Activated CD8-positive, alpha-beta memory T cell treated with anti-CD3 and anti-CD28 coated beads, Interleukin-2, amount 50 U/mL, for 4 hours (primary cell): ENCODE measurements at places on chromosomes 7 and 10.

- no peak for DNase-seq
Observed at GRCh38 chr10:129793479-129793878, 170.6 kb downstream of the EBF3 start.

GRCh38 chr10:37125921-37126320, 523 bp downstream of the ANKRD30A start:
- DNase-seq, result no peak

DNA sequence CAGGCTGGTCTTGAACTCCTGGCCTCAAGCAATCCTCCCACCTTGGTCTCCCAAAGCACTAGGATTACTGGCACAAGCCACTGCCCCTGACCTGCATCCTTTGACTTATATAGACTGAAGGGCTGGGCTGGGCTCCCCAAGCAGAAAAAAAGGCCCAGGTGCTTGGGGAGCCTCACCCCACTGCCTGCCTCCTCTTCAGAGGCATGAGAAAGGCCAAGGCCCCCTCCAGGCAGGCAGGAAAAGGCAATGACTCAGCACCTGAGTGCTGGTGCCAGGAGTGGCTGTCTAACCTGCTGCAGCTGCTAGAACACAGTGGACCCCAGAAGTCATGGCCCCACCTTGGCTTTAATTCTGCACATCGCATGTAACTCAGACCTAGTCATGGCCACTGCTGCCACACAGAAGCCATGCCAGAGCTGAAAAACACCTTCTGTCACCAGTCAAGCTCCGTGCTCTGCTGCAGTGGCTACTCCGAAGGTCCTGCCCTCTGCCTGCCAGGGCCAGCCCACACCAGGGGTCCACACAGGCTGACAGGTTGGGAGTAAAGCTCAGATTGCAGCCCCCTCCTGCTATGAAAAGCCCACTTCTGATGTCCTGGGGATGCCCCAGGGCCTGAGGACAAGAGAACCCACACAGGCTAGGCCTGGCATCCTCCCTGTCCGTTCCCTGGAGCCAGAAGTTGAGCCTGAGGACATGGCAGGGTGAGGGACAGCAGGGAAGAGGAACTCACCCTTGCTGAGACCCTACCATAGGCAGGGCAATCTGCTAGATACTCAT, 48.5 kb downstream of the GRID1 start:
- no peak for DNase-seq

DNA sequence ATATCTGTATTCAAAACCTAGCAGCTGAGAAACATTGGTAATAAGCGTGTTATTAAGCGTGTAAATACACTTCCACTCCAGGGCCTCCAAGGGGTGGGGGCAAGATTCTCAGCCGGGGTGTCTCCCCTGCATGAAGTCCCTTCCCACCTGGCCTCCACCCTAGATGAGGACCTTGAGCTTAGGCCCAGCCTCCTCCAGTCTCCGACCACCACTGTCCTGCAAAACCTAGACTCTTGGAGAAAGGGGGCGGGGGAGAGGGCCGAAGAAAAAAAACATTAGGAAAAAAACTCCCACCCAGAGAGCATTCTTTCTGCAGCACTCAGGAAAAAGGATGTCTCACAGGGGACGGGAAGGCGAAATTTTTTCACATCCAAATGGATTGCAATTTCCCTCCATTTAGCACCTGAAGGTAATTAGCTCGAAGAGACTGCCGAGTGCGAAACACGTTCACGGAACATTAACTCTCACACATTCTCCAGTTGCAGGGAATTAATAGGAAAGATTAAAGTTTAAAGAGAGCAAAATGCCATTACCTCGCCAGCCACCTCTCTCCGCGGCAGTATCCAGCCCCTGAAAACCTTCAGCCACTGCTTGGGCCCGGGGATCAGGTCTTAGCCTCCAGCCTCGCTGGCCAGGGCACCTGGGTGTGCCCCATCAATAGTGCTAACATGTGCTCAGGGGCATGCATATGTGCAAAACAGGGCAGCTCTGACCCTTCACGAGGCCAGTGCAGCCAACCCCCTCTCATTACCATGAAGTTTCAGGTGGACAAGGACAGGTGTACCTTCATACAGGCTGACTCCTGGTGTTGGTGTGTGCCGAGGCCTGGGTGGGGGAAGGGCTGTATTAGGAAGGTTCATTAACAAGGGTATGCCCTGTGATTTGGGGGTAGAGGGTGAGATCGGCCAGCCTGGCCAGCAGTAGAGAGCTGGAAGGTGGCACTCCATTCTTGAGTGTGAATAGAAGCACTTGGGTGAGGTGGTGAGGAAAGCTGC, 77.2 kb downstream of the HIF1AN start:
- DNase-seq, result no peak

DNA sequence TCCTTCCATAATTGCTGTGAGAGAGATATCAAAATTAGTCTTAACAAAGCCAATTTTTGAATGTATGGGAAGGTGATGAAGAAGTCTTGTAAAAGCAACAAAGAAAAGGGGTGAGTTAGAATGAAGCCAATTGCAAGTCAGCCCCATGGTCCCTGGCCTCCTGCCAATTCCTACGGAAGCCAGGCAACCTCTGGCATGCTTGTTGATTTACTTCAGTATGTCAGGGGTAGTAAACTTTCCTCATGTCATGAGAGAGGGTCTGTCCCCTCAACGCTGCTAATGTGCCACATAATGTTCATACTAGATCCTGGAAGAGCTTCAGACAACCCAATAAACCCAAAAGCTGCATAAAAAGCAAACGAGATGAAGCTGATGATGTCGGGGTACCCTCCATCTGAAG, 159.1 kb upstream of the YAE1 start:
- no peak for DNase-seq

DNA sequence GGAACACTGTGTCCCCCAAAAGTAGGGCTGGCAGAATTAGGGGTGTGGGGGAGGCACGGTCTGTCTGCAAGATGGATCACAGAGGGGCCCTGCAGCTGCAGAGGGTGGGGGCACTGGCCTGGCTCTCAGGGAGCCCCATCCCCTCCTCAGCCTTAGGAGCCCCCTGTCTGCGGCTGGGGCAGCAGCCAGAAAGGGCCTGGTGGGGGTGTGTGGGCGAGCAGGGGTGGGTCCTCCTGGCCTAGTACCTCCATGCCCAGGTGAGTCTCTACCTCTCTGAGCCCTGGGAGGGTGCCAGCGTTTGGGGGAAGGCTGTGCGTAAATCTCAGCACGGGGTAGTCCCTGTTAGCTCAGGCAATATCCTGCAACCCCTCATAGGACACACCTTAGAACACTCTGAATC, 280.5 kb upstream of the PPP2R2D start:
- no peak for DNase-seq

- DNase-seq, result no peak
Observed at GRCh38 chr7:25944777-25945515, 207.1 kb upstream of the NFE2L3 start.

DNA sequence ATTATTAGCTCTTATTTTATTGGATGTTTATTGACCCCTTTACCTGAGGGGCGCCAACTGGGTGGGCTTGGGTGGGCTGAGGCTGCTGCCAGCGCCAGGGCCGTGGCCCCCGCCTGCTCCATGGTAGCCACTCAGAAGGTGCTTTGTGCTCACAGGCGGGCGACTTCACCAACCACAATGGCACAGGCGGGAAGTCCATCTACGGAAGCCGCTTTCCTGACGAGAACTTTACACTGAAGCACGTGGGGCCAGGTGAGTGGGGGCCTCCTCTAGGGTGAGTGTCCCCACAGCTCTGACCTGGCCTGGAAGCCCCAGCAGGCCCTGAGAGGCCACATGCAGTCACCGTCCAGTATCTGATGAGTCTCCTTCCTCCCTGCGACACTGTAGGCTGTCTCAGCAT, 4.1 kb downstream of the PPIF start:
- no peak for DNase-seq

DNA sequence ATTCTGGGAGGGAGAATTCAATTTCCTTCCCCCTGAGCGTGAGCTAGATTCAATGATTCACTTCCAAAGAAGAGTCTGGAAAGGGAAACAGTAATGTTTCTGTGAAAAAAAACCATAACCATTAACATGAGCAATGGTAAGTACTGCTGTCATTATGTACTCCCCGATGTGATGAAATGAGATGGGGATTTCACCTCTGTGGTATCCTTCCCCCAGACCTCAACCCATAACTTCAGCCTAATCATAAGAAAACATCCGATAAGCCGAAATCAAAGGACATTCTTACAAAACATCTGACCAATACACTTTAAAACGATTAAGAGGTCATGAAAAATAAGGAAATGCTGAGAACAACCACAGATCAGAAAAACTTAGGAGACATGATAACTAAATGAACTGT, 27.2 kb downstream of the EZH2 start:
- DNase-seq, result no peak

- no peak for DNase-seq
Observed at GRCh38 chr7:38127216-38128207, 50.5 kb upstream of the STARD3NL start.

DNA sequence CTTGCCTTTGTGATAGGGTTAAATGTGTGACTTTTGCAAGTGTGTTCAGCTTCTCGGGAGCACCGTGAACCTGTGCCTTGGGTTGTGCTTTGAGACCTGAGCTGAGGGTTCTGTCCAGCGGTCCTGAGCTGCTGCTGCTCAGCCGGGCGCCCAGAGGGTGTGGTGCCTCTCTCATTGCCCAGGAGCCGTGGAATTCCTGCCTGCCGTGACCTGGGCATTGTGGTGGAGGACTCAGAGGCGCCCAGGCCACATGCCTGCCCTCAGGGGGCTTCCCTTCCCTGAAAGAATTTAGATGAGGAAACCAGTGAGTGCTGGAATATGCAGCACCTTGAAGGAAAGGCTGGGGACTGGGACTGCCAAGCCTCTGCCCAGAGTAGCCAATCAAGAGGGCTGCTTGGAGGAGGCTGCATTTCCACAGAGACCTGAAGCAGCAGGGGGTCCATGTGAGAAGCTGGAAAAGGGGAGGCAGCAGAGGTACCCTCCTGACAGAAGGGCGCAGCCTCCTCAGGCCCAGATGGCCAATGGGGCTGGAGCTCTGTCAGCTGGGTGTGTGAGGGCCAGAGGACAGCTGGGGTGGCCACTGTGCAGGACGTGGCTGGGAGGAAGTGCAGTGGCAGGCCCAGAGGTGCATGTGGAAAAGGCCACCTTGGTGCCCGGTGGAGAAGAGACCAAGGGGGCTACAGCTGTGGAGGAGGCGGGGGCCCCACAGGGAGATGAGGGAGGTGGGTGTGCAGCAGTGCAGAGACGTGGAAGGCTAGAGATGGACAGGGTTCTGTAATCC, 107.3 kb downstream of the NKX6-2 start:
- peak; percentile 10 for DNase-seq

- no peak for DNase-seq
Observed at GRCh38 chr7:44621034-44621749, 14.8 kb downstream of the OGDH start.

DNA sequence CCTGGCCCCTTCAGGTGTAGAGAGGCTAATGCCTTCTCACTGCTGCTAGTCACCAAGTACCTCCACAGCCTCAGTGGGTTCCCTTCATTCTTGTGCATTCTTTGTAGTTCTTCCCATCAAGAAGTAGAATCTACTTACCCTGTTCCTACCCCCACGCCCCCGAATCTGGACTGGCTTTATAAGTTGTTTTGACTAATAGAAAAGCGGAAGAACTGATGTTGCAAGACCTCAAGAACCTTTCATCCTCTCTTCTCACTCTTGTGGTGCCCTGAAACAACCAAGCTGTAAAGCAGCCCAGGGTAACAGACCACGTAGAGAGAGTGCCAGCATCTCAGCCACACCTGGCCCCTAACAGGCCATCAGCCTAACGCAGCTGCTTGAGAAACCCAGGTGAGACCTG, 23.2 kb upstream of the LAMB1 start:
- no peak for DNase-seq

GRCh38 chr10:130359711-130360110, 223.5 kb downstream of the GLRX3 start:
- no peak for DNase-seq

DNA sequence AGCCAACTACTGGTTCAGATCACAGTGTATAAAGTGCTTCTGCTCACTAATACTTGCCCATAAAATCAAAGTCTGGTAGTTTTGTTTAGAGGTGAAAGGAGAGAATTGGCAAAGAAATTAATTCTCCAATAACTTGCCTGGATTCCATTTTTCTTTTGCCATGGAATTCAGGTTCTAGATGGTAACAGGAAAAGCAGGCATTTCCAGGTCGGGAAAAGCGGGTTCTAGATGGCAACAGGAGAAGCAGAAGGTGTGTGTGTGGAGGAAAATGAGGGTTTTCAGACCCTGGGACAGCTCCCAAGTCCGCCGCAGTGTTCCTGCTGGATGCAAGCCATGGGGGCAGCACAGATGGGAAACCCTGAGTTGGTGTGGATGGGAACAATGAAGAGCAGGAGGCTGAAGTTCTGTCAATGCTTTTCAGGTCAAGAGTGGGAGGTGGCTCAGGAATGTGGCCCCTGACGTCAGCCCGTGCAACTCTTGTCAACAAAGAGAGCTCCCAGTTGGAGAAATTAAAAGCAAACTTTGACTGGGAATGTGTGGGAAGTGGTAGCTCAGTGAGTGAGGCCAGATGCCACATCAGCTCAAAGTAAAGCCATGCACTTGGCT, 696.7 kb downstream of the LRMDA start:
- DNase-seq, result no peak

DNA sequence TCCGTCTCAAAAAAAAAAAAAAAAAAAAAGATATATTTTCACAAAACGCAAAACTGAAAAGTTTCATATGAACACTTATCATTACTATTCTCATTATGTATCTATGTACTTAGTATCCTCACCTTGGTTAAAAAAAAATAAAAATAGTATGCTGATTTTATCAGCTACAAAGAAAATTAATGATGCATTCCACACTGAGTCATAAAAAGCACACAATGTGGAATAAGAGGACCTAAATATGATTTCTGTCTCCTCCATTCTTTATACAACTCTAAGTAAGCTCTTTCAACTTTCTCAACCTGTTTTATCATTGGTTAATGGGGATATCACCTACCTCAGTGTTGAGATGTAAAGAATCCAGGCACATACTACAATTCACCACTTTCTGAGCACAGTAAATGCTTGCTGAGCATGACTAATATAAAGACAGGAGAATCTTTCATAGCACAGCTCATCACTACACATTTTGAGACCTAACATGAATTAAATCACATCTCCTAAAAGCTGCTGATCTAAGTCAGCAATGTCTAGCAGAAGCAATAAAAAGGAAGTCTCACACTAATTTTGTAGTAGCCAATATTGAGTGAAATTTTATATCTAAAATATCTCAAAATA, 2.7 kb downstream of the SNX13 start:
- no peak for DNase-seq

DNA sequence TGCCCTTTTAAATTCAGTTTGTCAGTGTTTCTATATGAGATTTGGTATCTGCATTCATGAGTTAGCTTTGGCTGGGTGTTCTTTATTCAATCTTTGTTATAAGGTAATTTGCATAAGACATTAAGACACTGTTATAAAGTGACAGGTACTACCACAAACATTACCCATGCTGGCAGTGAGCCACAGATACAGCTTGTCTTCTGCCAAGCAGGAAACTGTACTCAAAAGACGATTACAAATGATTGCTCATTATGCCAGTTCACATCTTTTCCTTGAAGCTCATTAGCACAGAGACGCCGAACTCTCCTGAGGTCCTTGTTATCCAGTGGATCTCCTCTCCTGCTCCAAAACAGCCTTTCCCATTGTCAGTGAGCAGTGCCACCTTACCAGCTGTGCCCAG, 30.4 kb downstream of the AMPH start:
- no peak for DNase-seq

DNA sequence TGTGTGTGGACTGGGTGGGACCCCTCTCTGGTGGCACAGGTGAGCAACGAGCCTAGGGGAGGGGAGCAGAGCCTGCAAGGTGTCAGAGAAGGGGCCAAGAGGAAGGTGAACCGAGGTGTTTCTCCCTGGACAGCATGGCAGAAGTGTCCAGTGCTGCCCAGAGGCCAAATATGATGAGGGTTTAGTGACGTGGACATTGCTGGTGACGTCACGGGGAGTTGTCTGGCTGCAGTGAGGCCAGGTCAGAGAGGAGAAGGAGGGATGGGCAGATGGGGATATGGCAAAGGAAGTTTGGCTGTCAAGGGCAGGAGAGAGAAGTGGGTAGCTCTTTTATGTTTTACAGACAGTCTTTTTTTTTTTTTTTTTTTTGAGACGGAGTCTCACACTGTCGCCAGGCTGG, 2.6 kb upstream of the ZNF853 start:
- no peak for DNase-seq
